ENCODE measurements at places on chromosomes 2 and 18.
A peak's percentile ranks its signal among the peaks of the same experiment; 100 is the strongest.

- DNase-seq, result no peak
Measured at GRCh38 chr2:163732727-163733126, 3.1 kb downstream of the FIGN start.

GRCh38 chr2:68558576-68558975 is 84.8 kb upstream of the PROKR1 start:
- DNase-seq, result no peak

- DNase-seq, result no peak
Measured at GRCh38 chr2:236552581-236553363, 16.9 kb upstream of the ACKR3 start.

GRCh38 chr2:135246711-135247270 is 194.7 kb downstream of the RAB3GAP1 start:
- DNase-seq, result no peak

DNA sequence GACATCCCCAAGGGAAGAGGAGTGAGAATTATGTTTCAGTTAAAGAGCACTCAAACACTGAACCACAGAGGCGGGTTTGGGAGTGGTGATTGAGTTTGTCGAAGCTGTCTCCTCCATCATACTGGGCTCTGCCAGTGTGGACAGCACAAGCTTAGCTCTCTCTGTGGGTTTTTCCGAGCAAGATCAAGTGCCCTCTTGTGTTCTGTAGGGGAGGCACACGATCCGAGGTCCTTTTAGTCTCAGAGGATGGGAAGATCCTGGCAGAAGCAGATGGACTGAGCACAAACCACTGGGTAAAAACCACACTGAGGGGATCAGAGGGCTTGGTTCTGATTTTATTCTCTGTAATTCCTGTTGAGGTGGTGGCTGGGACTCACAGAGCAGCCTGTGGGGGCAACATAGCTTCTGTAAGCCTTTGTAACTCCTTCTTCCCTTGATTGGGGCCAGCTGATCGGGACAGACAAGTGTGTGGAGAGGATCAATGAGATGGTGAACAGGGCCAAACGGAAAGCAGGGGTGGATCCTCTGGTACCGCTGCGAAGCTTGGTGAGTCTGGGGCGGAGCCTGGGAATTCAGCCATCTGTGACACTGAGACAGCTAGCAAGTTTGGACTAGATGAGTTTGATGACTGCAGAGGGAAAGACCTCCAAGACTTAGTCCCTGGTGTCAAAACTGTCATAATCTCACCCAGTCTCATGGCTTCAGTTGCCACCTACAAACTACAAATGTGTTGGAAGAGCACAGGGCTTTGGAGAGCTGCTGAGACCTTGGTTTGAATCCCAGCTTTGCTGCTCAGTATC is 2.0 kb downstream of the NAGK start:
- no peak for DNase-seq

GRCh38 chr2:145596416-145596815 is 1076.5 kb upstream of the ZEB2 start:
- no peak for DNase-seq

DNA sequence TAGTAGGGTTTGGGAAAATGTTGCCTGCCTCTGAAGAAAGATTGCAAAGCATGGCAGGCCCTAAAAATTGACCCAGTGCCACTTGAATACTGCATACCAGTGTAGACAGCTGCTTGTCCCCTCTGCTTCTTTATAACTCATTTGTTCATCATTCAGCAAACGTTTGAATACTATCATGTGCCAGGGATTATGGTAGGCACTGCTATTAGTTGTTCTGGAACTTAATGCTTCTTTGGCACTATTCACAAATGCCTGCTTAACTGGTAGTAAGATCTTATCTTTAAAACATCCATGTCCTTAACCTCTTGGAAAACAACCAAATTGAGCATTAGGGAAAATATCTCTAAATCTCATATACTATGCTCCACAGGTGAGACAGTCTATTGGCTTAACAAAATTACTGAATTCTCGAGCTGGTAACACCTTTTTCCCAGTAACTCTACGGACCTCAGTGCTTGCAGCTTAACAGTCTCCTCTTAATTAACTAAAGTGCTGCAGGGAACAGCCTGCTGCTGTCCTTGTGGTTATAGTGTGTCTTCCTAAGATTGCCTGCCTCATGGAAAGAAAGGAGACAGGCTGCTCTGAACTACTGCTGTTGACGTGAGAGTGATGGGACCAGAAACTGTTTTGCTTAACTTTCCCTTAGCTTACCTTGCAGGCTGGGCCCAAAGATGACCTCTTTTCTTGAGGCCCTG is 93.2 kb downstream of the MIB1 start:
- no peak for DNase-seq

DNA sequence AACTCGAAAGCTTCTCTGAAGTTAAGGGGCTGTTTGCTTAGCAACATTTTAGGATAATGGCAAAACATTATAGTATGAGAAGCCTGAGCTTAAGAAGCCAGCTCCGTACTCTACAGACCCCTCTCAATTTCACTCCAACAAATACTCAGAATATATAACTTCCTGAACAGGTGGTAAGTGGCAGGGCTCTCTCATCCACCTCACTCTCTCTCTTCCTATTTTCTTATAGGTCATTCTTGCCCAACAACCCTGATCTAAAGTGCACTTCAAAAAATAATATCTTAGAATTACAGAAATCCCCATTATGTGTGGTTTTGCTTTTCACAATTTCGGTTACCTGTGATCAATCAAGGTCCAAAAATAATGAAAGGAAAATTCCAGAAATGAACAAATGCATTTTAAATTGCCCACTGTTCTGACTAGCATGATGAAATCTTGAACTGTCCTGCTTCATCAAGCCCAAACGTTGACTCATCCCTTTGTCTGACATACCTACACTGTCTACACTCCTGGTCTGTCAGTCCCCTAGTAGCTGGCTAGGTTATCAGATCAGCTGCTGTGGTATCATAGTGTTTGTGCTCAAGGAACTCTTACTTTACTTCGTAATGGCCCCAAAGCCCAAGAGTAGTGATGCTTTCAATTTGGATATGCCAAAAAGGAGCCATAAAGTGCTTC is 122.8 kb upstream of the COL5A2 start:
- DNase-seq, result no peak

DNA sequence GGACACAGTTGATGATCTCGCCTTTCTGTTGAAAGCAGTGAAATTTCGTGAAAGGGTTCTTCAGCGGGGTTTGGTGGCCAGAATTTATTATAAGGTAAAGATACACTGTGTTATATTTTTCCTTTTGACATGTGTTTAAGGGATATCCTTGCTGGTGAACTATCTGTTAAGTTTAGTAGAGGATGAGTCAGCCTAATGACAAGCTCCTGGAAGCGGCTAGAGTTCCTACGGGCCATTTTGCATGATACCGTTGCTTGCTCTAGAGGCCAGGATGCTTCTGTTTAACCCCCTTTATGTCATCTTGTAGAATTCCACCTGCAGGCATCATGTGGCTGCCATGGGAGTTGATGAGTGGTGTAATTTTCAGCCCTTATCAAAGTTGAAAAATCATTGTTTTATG is 124.8 kb upstream of the BCL2L11 start:
- no peak for DNase-seq

DNA sequence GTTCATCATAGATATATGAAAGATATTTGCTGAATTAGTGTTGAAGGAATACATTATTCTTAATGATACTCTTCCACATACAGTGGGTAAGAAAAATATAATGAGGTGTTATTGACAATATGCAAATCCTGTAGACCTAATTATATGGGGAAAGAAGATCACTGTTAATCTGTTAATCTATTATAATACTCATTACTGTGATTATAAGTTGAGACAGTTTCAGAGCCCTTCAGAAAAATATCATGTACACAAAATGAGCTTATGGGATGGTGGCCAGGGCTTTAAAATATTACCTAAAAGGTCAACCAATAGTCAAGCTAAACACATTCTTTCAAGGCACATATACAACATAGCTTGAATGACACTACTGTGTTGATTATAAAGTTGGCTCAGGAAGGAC is 163.5 kb downstream of the NOL4 start:
- DNase-seq, result no peak

DNA sequence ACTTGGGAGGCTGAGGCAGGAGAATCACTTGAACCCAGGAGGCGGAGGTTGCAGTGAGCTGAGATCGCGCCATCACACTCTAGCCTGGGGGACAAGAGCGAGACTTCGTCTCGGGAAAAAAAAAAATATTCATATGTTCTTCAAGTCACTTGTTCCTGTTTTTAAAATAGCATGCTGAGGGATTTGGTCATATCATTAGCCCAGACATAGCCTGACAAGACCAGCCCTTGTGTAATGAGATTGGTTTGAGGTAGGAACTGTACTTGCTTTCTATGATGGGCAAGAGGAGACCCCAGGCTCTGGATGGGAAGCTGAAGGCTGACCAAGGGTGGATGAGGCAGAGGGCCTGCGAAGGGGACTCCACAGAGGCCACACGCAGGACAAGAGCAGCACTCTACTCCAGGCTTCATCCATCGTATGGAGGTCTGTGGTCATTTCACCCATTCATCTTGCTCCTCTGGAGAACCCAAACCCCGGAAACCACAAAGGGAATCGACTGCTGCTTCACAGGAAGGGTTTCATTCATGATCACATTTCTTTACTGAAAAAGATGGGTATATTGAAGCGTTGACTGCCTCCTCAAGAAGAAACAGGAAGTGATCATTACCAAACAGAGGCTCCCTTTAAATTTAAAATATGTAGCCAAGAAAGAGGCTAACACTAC is 87.1 kb upstream of the ZNF397 start:
- DNase-seq, result no peak

- DNase-seq, result no peak
Measured at GRCh38 chr18:43389163-43389562, 111.9 kb upstream of the SYT4 start.

GRCh38 chr18:11850821-11851145 is 430 bp upstream of the CHMP1B start:
- no peak for DNase-seq

- no peak for DNase-seq
Measured at GRCh38 chr18:47471784-47472183, 220.3 kb upstream of the SKOR2 start.

GRCh38 chr18:46458472-46458871 is 198.5 kb downstream of the LOXHD1 start:
- no peak for DNase-seq

GRCh38 chr2:162826921-162827320 is 11.6 kb downstream of the KCNH7 start:
- no peak for DNase-seq

DNA sequence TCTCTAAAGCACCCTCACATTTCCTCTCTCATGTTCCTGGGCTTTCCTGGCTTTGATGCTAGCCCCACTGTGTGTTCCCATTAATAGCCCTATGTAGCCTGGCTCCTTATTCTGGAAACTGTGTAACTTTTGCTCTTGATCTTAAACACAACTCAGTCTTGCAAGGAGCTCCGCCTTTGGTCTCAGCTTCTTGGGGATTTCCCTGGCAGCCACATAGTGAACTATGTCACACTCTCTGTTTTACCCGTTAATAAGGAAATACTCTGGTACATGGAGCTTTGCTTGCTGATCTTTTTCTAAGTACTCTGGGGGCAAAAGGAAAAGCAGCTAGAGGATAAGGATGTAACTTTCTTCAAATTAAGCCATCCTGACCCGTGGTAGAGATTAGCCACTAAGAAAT is 259.3 kb downstream of the NEDD4L start:
- DNase-seq, result no peak

- DNase-seq, result no peak
Measured at GRCh38 chr2:100726866-100727265, 93.1 kb upstream of the NPAS2 start.

- DNase-seq, result no peak
Measured at GRCh38 chr2:50729306-50730049, 302.5 kb downstream of the NRXN1 start.

- DNase-seq, result no peak
Measured at GRCh38 chr18:68409576-68409975, 305.3 kb downstream of the TMX3 start.

- no peak for DNase-seq
Measured at GRCh38 chr2:73823916-73824523, 4.7 kb upstream of the STAMBP start.

- peak; percentile 33 for DNase-seq
Measured at GRCh38 chr2:85666435-85667316, 1.3 kb downstream of the SFTPB start.

GRCh38 chr2:173747035-173747434 is 218.1 kb downstream of the SP3 start:
- DNase-seq, result no peak

DNA sequence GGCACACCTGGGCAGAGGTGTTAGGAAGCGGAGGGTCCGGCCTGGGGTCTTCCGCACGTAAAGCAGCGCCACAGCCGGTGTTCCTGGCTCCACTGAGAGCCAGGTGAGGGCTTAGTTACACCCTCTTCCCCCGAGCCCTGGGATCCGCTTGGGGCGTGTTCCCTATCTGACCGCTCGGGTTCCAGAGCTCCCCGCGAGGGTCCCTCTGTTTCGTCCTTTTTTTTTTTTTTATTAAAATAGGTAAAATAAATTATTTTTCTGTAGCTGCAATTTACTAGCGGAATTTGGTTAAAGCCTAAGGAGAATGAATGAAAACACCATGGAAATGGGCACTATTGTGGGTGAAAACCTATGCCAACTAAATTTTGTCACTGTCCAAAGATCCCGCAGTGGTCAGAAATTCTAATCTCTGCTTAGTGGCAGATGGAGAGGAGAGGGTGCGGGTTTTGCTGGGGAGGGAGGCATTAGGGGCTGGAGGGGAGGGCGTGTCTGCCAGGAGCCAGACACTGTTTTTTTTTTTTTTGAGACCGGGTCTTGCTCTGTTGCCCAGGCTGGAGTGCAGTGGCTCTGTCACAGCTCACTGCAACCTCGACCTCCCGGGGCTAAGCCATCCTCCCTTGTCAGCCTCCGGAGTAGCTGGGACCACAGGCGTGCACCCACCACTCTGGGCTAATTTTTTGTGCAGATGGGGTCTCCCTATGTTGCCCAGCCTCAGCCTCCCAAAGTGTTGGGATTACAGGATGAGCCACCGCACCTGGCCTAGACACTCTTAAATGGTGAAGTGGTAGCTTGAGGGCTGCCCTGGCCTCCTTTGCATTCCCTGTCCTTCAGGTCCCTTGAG is 834 bp downstream of the PDCL3 start:
- DNase-seq, result no peak

DNA sequence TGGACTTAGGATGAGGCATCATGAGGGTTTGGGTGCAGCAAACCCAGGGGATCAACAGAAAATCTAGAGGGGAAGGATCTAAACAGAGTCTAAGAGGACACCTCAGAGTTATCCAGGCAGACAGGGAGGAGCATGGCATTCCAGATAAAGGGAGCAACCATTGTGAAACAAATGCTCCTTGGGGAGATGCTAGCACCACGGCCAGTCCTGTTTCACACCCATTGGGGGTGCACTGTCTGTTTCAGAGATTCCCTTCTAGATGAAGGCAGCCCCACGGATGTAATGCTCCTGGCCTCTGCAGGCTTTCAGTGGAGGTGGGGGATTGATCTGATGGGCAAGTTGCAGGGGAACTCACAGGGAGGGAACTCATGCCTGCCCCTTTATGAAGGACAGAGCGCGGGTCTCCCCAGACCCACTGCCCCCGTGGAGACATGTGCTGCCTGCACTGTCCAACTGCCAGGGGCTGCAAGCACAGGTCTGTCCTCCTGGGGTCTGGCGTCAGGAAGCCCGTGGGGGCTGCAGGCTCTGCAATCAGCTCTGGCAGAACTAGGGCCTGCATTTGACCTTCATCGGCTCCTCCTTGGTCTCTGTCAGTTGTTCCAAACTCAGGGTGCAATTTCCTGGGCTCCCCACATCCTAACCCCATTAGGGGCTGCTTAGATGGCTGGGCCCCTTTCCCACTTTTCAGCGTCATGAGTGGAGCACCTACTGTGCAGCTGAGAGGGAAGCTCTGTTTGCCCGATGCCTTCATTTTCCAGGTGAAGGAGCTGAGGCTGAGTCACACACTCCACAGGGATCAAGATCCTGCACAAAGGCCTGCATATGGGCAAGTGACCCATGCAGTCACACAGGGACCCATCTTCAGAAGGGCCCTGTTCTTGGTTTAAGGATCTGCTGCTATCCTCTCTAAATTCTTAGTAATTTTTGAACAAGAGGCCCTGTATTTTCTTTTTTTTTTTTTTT is 163.4 kb downstream of the ARL4C start:
- DNase-seq, result no peak
